IMR-90 (cell line): ENCODE measurements at places on chromosomes 5 and 9. TPM values are rescaled to one million over a fixed set of nuclear protein-coding genes. Genes with fewer than 3 reads are reported as not detected.

EMB gene
- 1.0 and 1.2 TPM in 2 replicates for polyA plus RNA-seq

LRRC19 gene
- polyA plus RNA-seq, result not detected in 2 replicates

GRCh38 chr5:127774221-127774620, 71.0 kb downstream of the CCDC192 start:
- DNase-seq, result no peak

GRCh38 chr9:70760228-70760627, 345.8 kb upstream of the KLF9 start:
- no peak for DNase-seq

- no peak for DNase-seq
These were observed 262.6 kb downstream of the COX7C start for GRCh38 chr5:86880344-86880743.
